ENCODE measurements at places on chromosomes 2 and 18.

GRCh38 chr2:209638346-209638745 is 133.3 kb upstream of the UNC80 start:
- no peak for DNase-seq

DNA sequence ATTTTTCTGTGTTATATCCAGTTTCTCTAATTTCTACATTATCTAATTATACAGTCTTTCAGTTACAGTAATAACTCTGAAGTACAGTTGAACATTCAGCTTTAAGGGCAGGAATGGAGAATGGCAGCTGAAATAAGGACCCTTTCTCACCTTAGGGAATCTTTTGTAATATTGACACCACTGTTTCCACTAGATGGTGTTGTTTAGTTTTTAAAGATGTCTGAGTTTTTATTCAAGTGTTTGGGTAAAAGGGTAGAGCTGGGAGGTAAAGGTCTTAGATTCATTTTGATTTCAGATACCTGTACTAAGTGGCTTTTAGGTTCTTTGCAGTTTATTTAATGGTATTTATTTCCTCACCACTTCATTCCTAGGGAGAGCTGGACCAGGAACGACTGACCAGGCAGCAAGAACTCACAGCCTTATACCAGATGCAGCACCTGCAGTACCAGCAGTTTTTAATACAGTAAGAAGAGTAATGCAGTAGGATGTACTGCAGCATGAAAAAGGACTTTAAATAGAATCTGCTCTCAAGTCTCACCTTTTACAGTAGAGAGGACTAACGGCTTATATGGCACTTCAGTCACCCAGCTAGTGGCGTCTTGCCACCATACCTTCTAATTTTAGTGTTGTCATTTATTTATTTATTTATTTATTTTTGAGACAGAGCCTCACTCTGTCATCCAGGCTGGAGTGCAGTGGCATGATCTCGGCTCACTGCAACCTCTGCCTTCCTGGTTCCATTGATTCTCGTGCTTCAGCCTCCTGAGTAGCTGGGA is 33.2 kb upstream of the KCNJ13 start:
- DNase-seq = no peak

- no peak for DNase-seq
Observed at GRCh38 chr2:42562474-42563144, 5.8 kb upstream of the MTA3 start.

DNA sequence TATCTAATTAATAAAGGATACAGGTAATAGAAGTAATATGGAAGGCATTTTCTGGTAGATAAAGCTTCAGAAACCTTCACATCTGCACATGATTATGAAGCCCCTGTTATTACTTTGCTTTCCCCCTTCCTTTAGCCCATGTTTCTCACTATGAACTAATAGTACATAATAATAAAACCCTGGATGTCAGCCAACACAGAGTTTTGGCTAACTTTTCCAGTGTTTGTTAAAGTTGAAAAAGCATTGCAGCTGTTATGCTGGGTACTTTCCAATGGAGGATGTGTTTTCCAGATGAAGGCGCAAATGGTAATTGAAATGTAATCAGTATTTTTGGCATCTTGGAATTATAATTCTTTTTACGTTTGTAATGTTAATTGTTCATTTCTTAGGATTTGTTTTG is 43.5 kb downstream of the SPTBN1 start:
- DNase-seq = no peak

DNA sequence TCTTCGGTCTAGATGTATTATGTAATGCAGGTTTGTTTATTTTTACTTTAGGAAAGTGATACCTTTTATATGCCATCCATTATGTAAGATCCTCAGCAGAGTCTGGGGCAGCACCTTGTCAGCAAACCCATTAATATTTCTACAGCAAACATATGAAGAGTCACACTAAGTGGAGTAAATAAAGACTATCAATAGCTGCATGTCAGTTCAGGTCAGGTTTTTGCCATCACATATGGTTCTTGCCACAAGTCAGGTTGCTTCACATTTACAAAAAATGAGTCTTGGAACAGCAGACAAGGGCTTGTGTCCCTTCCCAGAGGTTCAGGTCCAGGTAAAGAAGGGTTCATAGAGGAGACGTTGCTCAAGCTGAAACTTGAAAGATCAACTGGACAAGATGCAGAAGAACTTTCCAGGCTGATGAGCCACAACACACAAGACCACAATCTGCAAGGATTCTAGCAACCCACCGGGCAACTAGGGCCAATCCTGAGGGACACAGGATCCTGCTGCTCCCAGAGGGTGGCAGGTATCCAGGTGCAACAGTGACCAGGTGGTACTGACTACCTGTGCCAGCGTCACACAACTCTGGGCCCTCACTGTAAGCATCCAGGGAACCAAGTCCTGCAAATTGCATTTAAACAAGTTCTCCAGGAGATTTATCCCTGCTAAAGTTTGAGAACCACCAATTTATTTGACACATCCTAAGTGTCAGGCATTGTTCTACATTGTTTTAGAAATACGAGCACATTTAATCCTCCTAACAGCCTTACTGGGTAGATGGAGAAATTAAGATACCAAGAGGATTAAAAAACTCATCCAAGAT is 215.8 kb downstream of the ALPK2 start:
- no peak for DNase-seq

DNA sequence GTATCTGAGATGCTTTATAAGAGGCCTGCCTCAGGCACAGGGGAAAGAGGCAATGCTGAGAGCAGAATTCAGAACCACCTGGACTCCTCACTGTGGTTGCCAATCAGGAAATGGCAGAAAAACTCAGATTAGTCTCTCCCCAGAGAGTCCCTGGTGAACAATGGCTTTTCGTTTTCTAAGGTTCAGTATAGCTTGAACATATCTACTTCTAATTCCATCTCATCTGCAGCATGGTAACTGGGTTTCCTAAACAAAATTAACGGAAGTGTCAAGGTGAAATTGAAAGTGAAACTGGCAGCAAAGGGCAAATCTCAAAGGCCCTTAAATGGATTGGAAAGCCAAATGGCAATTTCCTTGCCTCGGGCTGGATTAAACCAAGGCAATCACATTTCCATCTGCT is 480.2 kb upstream of the ACVR2A start:
- DNase-seq = no peak

DNA sequence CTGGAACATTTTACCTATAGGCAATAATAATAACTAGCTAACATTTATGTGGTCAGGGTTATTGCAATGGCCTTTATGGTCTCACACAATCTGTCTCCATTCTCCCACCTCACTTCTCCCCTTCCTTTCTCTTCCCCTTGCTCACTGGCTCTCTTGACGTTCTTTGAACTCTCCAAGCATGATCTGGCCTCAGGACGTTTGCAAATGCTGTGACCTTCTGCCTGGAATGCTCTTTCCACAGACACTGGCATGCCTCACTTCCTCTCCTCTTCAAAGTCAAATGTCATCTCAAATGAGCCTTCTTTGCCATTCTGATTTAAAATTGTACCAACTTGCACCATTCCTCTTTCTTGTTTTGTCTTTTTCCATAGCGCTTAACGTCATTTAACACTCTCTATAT is 25.3 kb upstream of the GCG start:
- no peak for DNase-seq

GRCh38 chr18:32093523-32093922 is 1.8 kb downstream of the RNF138 start:
- DNase-seq = no peak

GRCh38 chr2:174344716-174345461 is 10.1 kb downstream of the SP9 start:
- no peak for DNase-seq

- DNase-seq = no peak
Observed at GRCh38 chr18:1929720-1930119, 641.6 kb downstream of the METTL4 start.

- no peak for DNase-seq
Observed at GRCh38 chr2:176682278-176682677, 413.0 kb downstream of the MTX2 start.

- DNase-seq = no peak
Observed at GRCh38 chr2:16334886-16335603, 330.6 kb downstream of the CYRIA start.

GRCh38 chr18:8556424-8556823 is 52.8 kb upstream of the RAB12 start:
- no peak for DNase-seq

- DNase-seq = no peak
Observed at GRCh38 chr18:3235846-3236245, 11.8 kb upstream of the MYL12A start.

GRCh38 chr2:23953625-23954024 is 13.4 kb downstream of the UBXN2A start:
- no peak for DNase-seq

DNA sequence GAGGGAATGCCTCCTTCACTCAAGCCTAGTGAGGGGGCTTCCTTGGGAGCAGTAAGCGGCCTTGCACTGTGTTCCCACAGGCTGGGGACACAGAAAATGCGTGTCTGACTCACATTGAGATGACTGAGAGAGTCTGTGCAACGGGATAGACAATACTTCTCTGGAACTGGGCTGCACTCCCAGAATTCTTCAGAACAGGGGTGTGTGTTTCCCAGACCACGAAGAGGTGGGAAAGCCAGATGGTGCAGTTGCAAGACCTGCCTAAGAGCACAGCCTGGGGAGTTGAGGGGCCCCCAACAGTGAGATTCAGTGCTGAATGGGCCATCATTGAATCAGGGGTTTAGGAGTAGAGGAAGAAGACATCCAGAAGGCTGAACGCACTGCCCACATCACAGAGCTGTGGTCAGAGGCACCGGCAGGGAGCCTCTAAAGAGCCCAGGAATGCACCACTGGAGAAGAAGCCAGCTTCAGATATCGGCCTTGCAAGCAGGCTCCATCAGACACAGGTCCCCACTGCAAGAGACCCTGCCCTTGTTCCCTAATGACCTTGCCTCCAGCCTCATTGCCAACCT is 36.6 kb upstream of the MRPL19 start:
- DNase-seq = no peak

- peak; percentile 76 for DNase-seq
Observed at GRCh38 chr2:219249203-219249980, 3.7 kb upstream of the TUBA4B start.

- DNase-seq = no peak
Observed at GRCh38 chr2:233953087-233953801, 36.1 kb downstream of the TRPM8 start.

DNA sequence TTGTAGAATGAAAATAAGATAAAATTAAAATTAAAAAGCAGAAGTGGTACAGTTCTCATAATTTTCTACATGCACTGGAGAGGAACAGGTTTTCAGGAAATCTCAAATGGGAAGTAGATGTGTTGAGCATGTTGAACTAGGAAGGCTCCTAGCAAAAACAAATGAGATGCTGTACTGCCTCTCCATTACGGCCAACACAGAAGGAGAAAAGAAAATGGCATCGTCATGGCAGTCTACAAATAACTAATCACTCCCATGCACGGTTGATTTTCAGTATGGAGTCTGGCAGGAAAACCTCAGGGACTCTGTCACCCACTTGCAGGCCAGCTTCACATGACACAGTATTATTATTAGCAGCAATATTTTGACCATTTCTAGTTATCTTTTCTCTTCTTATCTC is 278.7 kb downstream of the NRXN1 start:
- DNase-seq = no peak

DNA sequence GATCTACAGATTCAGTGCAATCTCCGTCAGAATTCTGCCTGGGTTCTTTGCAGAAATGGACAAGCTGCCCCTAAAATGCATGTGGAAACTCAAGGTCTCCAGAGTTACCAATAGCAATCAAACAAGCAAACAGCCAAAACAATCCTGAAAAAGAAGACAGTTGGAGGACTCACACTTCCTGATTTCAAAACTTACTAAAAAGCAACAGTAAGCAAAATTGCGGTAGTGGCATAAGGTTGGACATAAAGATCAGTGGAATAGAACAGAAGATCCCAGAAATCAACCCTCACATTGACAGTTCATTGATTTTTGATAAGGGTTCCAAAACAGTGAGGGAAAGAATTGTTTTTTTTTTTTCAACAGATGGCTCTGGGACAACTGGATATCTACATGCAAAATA is 59.7 kb downstream of the NPPC start:
- no peak for DNase-seq

- no peak for DNase-seq
Observed at GRCh38 chr2:120995152-120995551, 259.5 kb downstream of the GLI2 start.

DNA sequence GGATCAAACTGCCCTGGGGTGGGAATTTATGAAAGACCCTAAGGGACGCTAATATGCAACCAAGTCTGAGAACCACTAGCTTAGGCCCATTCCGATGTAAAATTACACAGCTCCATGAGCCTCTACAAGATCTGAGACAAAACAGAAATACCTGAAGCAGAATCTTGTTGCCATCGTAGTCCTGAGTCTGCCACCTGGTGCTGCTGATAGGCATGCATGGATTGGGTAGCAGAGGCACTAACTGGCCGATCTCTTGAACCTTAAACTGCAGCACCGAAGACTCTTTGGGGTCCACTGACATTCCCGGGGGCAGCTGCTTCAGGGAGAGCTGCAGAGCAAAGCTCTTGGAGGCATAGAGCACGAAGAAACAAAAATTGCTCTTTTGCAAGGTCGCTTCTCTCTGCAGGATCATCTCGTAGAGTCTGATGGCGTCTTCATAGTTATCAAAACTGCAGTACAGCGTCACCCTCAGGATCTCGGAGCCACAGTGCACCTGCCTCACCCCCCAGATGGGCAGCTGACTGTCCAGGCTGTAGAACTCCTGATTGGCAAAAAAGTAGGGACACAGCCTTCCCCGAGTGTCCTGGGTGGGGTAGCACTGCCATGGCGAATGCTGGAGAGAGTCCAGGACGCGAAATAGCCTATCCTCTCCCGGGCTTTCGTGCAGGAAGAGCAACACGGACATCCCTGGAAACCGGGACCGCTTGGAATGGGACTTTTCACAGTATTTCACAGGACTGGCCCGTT is 848 bp downstream of the FAM124B start:
- no peak for DNase-seq

- no peak for DNase-seq
Observed at GRCh38 chr2:207724113-207724512, 12.7 kb downstream of the CCNYL1 start.

- DNase-seq = no peak
Observed at GRCh38 chr2:69693775-69694450, 48.0 kb upstream of the ANXA4 start.

DNA sequence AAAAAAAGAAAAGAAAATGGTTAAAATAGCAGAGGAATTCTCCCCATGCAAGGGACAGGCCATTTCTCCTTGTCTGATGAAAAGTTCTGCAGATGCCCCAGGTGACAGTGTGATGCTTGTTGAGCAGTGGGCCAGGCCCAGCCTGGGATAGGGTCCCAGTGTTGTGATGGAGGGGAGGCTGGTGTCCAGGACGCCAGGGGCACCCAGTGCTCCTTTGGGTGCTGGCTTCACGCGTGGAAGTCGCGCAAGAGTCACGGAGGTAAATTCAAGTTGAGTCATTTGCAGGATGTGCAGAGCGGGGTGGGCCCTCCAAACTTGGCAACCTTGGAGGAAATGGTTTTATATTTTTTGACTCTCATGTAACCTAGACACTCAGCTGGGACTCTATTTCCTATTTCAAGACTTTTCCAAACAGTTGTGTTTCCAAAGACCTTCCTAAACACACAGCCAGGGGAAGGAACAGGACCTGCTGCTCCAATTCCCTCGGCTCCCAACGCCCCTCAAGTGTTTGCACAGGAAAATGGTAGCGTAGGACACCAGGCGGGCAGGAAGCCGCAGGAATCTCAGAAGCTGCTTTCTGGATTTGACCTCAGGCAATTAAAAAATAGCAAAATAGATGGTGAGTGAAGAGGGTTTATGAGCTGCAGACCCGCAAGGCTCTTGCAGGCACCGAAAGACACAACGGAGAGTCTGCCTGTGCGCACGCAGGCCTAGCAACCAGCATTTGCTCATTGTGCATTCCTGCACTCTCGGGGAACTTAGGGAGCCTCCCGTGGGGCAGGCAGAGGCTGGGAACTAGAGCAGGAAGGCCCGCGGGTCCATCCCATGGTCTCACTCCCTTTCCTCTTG is 107.1 kb upstream of the ODC1 start:
- DNase-seq = no peak

All from T1000 (cell line).